ENCODE measurements at places on chromosomes 1 and 21.

GRCh38 chr1:199113265-199113869 is 474.5 kb downstream of the PTPRC start:
- peak; percentile 45 for DNase-seq

GRCh38 chr1:165734906-165735305 is 33.8 kb downstream of the TMCO1 start:
- DNase-seq = no peak

DNA sequence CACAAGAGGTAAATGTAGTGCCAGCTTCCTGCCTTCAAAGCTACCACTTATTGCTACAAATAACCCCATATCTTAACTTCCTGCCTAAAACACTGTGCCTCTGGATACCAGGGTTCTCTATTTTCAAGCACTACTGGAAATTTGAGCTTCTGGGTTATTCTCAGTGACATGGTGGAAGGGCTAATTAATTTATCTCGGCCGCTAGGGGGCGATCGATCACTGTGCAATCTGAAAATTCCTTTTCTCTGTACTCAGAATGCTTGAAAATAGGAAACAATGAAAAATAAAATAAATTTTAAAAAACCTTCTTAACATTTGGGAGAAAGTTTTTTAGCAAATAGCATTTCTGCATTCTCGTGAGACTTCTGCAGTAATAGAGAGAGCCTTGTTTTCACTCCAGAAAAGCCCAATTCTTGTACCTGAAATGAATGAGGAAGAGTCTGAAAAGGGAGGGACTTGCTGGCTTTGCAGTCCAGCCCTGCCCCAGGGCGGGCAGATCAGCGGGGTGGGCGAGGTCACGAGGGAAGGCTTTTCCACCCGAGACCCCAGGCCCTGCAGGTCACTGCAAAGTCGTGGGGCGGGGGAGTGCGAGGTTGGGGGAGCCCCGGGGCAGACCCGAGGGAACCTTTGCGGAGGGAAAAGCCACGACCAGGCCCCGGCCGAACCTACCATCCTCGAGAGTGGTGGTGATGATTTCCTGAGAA is 276.7 kb downstream of the PCP4 start:
- no peak for DNase-seq

DNA sequence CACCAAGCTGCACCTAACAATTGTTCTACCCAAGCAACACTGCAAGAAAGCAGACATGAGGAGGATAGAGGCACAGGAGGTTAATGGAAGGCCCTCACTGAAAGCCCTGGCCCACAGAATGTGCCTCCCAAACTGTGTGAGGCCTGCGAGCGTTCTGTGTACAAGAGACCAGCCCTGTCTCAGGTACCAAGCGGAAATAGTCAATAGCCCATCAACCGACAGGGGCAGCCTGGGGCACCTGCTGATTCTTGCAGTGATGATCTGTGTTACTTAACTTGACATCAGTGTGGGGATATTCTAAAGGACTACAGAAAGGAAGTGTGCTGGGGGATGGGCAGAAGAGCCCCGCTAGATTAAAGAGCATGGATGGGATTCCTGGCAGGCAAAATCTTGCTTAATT is 392.4 kb downstream of the KCNH1 start:
- DNase-seq = no peak

GRCh38 chr21:39029900-39030884 is 153.1 kb downstream of the PSMG1 start:
- no peak for DNase-seq

DNA sequence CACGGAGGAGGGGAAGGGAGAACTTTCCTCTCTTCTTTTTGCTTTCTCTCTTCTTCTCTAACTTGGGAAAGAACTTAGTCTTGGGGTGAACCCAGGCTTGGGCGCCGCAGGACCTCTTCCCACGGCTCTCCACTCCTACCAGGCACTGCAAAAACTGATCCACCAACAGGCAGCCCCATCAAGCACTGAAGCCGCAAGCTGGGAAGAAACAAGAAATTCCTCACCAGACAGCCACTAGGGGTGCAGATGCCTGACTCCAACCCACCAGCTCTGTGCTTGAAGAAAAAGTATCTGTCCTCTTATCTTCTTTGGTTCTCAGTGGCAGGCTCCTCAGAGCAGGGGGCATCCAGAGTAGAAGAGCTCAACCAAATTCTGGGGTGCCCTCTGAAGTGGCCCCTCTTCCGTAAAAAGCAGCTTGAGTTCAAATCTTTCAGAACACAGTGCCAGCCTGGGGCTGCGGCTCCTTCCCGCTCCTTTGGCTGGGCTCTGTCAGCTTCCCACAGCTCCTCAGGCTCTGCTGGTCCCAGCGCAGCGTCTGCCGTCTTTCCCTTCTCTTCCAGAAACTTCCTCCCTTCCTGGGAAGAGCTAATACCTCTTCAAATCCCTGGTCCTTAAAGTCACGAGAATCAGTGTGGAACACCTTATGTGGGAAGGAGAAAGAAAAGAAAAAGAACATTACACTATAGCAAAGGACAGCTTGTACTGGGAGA is 2.4 kb downstream of the SLC41A1 start:
- DNase-seq = no peak

DNA sequence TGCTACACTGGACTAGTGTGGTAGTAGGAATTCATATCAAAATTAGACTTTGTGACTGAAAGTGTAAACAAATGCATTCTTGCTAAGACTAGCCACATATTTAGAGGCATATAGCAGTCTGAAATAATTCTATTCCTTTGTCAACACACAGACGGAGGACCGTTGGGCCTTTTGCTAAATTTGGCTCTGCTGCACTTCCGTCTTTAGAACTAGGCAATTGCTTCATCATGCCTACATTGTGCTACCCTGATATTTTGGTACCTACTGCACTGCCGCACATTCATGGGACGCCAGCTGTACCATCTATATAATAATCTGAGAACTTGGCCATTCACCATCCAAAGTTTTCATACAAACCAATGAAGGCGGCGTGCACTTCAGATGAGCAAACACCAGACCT is 346.8 kb downstream of the KIF26B start:
- no peak for DNase-seq

DNA sequence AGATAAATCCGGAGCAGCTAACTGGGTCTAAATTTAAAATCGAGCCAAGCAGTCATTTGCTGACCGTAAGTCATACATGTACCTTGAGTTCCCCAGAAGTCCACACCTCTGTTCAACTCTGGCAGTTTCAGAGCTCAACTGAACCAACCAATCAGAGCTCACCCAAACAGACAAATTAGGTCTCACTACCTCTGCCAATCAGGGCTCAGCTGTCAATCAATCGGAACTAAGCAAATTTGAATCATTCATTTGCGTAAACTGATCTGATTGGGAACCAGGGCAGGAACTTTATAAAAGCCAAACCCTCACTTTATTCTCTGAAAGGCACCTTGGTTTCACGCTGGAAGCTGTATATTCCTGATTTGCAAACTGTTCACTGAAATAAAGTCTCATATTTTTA is 11.2 kb upstream of the ACBD6 start:
- no peak for DNase-seq

DNA sequence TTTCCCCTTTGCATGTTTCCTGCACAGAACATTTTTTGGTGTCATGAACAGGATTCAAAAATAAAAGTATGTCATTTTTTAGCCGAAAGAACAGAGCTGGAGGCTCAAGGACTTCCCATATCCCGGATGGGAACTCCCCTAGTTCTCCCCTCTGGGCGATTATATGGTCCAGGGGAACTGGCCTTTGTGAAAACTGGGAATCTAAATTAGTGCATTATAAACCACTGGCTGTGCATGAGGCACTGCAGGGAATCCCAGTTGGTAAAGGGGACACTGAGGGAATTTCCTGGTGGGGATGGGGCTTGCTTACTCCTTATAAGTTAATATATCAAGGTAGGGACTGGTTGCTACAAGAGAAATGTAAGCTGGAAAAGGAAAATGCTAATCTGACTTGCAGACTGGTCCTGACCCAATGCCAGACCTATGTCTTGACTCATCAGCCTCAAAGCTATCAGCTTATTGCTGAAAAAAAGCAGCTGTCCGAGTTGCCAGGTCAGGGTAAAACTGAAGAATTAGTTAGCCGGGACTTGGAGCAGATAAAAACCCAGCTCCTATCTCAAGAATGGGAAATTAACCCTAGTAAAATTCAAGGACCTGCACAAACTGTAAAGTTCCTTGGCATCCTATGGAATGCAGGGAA is 122.6 kb downstream of the FCRL5 start:
- DNase-seq = no peak

GRCh38 chr1:233554037-233554436 is 59.9 kb upstream of the KCNK1 start:
- no peak for DNase-seq

GRCh38 chr1:77659879-77660593 is 22.4 kb downstream of the ZZZ3 start:
- no peak for DNase-seq

GRCh38 chr1:16409536-16410152 is 27.6 kb downstream of the SPATA21 start:
- DNase-seq = no peak

- no peak for DNase-seq
These were observed 19.1 kb downstream of the AJAP1 start for GRCh38 chr1:4673494-4673893.

DNA sequence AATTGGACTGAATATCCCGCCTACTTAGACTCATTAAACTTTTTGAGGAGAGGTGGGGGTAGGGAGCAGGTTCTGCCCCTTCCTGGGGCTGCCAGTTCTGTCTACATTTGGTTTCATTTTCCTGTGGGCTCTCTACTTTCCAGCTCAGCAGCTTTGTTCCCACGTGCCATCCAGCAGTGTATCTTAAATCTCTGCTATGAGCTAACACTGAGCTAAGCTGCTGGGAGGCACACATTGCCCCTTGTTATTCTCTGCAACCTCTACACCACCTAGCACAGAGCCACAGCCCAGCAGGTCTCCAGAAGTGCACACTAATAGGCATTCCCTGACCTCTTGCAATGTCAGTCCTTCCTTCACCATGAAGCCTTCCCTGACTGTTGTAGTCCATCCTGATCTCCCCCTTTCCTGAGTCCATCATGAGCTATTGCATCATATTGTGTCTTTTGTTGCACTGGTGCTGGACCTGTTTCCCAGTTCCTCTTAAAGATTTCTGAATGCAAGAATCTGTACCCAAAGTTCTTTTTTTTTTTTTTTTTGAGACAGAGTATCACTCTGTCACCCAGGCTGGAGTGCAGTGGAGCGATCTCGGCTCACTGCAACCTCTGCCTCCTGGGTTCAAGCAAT is 28.7 kb upstream of the NRDC start:
- DNase-seq = no peak

- DNase-seq = no peak
These were observed 48.2 kb downstream of the HLCS start for GRCh38 chr21:36918291-36918690.

DNA sequence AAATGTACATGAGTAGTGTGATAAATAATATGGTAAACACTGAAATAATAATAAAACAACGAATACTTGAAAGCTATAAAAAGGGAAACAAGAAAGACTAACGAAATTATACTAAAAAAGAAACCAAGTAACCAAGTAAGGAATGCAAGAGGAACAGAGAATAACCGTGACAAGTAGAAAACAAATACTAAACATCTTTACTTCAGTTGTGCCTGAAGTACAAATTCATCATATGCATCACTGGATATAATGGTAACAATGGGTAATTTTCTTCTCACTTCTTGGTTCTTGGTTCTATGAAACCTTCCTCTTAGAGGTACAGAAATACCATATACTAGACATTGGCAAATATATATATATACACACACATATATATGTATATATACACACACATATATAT is 1093.6 kb upstream of the B3GALT2 start:
- no peak for DNase-seq

DNA sequence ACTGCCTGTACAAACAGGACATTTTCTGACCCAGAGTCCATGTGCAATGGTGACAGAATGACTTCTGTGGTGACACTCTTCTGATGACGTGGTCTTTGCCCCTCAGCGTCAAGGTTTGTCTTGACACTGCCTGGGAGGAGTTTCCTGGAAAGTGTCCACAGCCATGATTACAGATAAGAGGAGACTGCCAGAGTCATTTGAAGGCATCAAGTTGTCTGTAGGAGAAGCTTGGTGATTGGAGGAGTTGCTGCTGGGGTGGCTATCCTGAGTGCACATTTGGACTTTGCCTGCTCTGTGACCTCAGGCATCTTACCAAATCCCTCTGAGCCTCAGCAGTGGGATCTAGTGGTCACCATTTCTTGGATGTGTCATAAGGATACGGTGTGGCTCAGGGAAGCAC is 17.7 kb downstream of the TCHHL1 start:
- DNase-seq = no peak

- no peak for DNase-seq
These were observed 11.4 kb downstream of the WNT2B start for GRCh38 chr1:112520166-112520565.

- DNase-seq = no peak
These were observed 26.2 kb downstream of the RHEX start for GRCh38 chr1:206079135-206079534.

DNA sequence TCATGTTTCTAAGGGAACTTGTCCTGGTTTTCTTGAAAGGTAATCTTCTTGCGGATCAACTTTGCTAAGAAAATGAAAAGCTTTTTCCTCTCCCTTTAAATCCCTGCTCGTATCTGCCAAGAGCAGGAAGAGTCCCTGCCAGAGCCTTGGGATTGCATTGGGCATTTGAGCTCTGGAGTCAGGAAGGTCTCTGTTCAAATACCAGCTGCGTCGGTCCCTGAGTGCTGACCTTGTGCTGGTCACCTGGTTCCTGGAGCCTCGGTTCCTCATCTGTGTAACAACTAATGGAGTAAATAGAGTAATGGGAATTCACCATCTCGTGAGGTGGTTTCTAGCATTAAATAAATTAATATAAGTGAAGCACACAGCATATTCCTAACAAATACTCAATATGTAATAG is 274.6 kb upstream of the TMEM51 start:
- no peak for DNase-seq

- DNase-seq = no peak
These were observed 11.5 kb upstream of the TMEM51 start for GRCh38 chr1:15141935-15142539.

DNA sequence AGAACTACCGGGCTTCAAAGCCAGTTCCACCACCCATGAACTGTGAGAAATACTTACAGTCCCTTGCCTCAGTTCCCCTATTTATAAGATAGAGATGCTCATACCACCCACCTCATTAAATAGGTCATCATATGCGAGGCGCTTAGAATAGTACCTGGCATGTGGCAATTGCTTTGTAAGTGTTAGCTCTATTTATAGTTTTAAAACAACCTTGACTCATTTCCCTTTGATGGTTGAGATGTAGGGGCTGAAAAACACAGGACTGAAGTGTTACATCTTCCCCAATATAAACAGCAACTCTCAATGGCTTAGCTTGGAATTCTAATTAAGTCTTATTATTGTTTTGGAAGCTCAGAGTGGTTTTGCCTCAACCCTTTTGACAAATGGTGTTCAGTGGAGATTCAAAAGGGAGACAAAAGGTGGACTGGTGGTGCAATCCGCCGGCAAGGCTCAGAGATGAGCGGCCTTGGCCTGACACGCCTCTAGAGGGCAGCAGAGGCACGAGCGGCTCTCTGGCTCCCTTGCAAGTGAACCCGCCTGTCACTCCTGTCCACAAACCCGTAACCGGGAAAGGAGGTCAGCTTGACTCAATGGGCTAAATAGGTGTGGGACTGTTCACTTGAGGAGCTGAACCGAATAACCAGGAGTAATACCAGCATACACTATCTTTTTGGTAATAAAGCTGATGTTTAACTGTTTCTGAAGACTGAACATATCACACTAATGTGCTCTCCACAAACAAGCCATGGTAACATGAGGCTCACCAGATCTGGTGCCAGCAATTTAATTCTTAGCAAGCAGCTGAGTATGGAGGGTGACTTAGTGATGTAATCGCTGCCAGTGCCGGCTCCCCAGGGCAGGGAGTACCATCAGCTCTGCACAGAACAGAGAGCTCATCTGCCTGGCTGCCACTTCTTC is 19.5 kb upstream of the SMYD2 start:
- DNase-seq = peak; percentile 53

Data from effector memory CD4-positive, alpha-beta T cell (primary cell).